ENCODE measurements at places on chromosomes 5 and 9.

- DNase-seq, result no peak
Measured at GRCh38 chr9:97747201-97747965, 50.2 kb upstream of the XPA start.

GRCh38 chr9:110130791-110131416 lies 77.1 kb downstream of the C9orf152 start:
- no peak for DNase-seq

- DNase-seq, result peak; percentile 91
Measured at GRCh38 chr9:34185778-34186551, 7.1 kb downstream of the UBAP1 start.

- no peak for DNase-seq
Measured at GRCh38 chr9:86626802-86627201, 272.6 kb upstream of the TUT7 start.

DNA sequence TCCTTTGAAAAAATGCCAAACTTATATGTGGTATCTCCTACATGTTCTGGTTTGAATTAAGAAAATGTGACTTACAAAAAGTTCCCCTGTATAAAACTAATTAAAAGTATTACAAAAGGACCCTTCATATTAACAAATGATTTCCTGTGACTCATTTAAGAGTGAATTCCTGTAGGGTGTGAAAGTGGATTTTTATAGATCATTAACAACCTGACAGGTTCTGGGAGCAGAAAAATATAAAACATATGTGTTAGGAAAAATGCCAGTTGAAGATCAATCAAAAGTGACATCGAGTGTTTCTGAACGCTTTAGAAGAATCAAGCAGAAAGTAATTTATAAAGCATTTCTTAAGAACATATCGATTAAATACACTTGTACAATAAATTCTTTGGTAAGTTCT lies 35.5 kb downstream of the CAMK4 start:
- DNase-seq, result no peak

DNA sequence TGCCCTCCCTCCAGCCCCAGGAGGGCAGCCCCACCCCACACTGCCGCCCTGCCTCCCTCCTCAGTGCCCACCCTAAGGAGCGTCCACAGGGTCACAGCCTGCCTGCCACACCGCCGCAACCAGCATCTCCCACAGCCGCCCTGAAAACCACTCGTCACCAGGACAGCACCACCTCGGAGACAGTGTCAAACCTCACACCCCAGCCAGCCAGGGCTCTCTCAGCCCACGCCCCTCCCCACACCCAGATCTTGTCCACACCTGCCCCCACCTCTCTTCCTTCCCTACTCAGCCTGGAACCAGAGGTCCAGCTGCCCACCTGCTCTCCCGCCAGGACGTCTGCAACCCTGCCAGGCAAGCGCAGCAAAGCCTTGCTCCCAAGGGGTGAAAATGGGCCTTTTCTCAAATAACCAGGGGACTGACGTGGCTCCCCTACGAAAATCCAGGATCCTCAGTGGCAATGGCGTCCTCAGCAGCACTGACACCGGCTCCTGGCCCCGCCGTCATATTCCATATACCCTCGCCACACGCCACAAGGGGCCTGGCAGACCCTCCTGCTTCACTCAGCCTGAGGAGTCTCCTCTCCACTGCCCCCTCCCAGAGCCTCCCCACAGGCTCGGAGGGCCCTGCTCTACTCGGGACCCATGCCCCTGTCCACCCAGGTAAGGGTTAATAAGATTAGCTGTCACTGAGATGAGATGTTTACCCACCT lies 71.0 kb upstream of the ADAMTS2 start:
- no peak for DNase-seq

GRCh38 chr5:58317808-58318207 lies 142.1 kb downstream of the PLK2 start:
- DNase-seq, result no peak

GRCh38 chr9:22217254-22217653 lies 208.1 kb upstream of the CDKN2B start:
- no peak for DNase-seq

- no peak for DNase-seq
Measured at GRCh38 chr5:132444841-132445639, 45.5 kb downstream of the IRF1 start.

- DNase-seq, result no peak
Measured at GRCh38 chr5:127758766-127759283, 55.6 kb downstream of the CCDC192 start.

GRCh38 chr9:35114840-35115628 lies 628 bp downstream of the ATOSB start:
- peak; percentile 78 for DNase-seq

GRCh38 chr5:107063511-107063910 lies 607.2 kb downstream of the EFNA5 start:
- DNase-seq, result no peak

DNA sequence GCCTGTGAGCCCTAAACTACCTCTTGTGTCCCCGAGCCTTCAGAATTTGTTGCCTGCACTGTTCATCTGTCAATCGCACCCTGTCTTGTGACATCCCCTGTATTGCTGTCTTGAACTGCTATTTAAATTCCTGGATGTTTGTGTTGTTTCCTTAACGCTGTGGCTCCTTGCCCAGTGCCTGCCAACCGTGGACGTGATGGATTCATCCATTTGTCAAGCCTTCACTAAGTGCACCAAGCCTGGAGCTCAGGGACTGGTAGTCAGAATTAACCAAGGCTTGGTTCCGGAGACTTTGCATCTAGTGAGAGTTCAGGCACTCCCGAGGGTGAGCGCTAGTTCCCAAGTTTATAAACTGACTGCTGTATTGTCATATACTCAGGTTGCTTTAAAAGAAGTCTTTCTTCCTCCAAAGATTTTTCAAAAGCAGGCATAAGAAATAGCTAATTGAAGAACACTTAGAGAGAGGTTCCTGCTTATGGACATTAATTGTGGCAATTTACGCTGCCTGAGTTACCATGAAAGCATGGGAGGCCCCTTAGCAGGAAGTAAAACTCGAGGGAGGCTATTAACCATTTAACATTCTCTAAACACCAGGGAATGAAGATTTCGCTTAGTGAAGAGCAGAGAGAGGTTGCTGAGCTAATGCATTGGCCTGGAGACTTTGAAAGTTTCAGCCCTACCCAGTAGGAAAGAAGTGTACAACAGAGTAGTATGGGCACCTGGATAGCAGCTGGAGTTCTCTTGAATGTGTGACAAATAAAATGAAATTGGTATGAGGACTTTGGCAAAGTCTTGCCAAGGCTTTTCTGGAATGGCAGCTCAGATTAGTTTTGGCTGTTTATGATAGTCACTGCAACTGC lies 29.0 kb downstream of the RGS3 start:
- no peak for DNase-seq

DNA sequence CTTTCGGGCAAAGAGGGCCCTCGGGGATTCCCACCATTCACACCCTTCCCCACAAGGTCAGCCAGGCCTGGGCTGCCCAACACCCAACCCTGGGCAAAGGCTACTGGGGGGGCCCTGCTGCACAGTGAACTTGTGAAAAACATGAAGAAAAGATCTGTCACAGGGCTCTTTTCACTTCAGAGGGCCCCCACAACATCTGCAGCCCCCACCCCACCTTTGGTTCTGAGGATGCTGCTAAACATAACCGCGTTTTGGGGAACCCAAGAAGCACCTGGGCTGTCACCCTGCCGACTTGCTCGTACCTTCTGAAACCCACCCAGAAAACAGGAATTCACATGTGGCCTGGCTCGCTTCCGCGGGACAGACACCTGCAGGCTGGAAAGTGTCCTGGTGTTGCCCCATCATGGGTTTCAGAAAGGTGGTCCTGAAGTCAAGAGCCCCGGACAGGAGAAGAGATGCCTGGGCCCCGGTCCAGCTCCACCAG lies 29.3 kb downstream of the B4GALT1 start:
- no peak for DNase-seq

- DNase-seq, result no peak
Measured at GRCh38 chr9:126756876-126757415, 47.9 kb upstream of the ZBTB43 start.

GRCh38 chr5:159545156-159545555 lies 214.9 kb upstream of the IL12B start:
- DNase-seq, result no peak

DNA sequence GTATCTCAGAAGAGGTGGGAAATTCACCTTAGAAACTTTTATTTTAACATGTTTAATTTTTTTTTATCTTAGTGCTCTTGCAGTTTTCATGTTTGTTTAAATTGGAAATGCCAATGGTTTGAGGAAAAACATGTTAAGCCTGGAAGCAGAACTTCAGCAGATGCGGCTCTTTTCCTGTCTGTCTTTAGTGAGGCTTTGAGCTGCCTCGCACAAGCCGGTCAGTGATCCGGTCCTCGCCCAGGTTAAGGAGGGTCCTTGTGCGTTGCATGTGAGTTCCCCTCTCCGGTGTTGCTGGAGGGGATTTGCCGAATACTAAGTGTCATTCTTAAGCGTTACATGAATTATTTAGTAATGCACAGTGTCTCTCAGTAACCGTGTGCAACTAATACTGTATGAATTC lies 9.4 kb upstream of the PLEKHG4B start:
- DNase-seq, result no peak

DNA sequence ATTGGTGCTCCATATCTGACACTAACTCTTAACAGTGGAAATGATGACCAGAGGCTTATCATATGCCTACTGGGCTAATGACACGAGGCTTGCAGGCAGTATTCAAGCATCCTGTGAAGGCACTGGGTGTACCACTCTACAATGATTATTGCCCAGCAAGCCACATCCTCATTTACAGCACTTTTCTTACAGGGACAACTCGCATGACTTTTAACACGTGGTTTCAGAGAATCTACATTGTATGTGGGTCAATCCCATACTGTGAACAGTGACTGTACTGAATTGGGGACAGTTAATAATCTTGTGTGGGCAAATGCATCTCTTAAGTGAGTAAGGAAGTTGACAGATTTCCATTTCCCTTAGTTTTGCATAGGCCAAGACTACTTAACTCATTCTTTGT lies 260.0 kb downstream of the TRPM3 start:
- no peak for DNase-seq

DNA sequence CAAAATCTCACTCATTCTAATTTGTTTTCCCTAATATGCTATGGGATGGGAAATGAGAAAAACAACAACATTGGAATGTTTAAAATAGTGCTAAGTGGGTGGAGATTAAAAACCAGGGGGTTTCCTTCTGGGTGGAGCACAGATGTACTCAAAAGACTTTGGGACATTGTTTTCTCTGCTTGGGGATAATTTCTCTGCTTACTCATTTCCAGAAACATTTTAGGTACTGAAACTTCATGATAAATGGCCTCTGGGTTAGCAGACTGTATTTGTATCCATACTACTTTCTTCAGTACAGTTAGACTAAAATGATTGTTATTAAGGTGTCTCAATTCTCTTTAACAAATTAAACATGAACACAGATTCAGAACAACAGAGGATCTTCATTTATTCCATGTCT lies 17.4 kb downstream of the ELOVL7 start:
- DNase-seq, result no peak

GRCh38 chr9:90808398-90808797 lies 6.8 kb downstream of the SYK start:
- no peak for DNase-seq

- no peak for DNase-seq
Measured at GRCh38 chr9:95773053-95773418, 102.5 kb upstream of the ERCC6L2 start.
